HCT116 (cell line): ENCODE measurements at places on chromosomes 2 and 18. TPM values are rescaled to one million over a fixed set of nuclear protein-coding genes. Genes with fewer than 3 reads are reported as not detected.

Gene MAP2
- 7.4 TPM for total RNA-seq

DNA sequence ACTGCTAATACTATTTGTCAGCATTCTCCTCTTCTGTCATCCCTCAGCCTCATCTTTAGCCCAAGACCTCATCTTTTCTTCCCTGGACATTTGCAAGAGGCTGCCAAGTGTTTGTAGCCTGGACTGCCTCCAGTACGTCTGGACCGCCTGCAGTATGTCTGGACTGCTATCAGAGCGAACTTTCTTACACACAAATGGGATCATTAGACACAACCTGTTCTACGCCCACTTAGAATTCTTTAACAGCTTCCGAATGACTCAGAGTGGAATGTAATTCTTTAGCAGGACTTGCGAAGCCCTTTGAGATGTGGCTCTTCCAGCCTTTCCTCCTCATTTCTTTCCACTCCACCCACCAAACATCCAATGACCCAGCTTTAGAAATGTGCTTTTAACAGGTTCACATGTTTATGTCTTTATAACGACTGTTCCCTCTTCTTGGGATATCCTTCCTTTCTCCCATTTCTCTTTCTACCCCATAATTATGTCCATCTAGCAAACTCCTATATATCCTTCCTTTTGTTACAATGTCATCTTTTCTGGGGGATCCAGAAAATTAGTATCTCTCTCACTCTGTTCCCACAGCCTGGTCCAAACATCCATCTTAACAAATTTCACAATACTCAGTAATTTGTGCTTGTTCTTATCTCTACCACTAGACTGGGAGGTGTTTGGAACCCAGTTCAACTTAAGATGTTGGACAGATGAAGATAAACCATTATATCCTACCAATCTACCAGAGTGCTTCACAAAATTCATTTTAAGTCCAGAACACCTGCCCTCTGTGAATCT is 171.3 kb upstream of the PGAP1 start:
- H3K4me3 ChIP-seq: no peak overlapping the region
- H3K27me3 ChIP-seq: no peaks in the 10 kb centered on the region
- DNase-seq: no peak
- no peaks in the 10 kb centered on the region for H3K4me1 ChIP-seq
- no peaks in the 10 kb centered on the region for H3K36me3 ChIP-seq

Gene CD207
- total RNA-seq: not detected

Gene SPATA3
- total RNA-seq: not detected

Gene SMARCAL1
- total RNA-seq: 18.0 TPM

Gene RESP18
- not detected for total RNA-seq

GRCh38 chr2:234867882-234868285 is 83.9 kb upstream of the SH3BP4 start:
- peaks cover 11% of the 10 kb centered on the region for H3K4me1 ChIP-seq
- H3K4me3 ChIP-seq: no peak overlapping the region
- no peaks in the 10 kb centered on the region for H3K27me3 ChIP-seq

Gene PLGLB2
- 0.91 TPM for total RNA-seq

DNA sequence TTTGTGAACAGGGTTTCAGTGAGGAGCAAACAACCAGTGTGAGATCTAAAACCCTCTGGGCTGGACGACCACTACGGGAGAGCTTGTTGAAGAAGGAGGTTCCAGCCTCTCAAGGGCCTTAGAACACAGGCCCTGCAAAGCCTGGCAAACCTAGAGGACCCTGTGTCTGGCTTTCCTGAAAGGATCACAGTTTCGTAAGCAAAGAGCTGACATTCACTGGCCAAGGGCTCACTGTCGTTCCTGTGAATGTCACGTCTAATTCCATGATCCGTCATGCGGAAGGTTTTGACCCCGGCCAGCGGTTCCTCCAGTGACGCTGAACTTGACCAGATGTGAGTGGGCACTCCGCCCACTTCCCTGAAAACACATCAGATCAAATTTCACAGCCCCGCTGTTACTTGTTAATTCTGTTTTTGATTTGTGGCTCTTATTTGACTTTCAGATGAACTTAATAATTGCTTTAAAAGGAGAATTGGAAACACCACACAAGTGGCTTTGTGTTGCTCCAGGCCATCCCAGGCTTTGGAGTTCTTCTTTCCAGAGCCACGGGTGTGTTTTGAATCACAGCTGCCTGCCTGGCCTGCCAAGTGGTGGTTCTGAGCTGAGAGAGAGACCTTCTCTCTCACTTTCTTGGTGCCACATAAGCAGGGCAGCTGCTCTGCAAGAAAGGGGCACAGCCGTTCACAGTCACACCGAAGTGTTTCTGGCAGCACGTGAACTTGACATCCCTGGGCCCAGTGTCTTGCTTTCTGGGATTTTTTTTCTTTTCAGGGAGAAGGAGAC is 308.4 kb downstream of the NDUFA10 start:
- H3K4me1 ChIP-seq: no peaks in the 10 kb centered on the region
- no peaks in the 10 kb centered on the region for H3K27me3 ChIP-seq
- no peak overlapping the region for H3K27ac ChIP-seq
- no peak for DNase-seq
- no peaks in the 10 kb centered on the region for H3K36me3 ChIP-seq
